ENCODE measurements at places on chromosomes 7 and 10.

DNA sequence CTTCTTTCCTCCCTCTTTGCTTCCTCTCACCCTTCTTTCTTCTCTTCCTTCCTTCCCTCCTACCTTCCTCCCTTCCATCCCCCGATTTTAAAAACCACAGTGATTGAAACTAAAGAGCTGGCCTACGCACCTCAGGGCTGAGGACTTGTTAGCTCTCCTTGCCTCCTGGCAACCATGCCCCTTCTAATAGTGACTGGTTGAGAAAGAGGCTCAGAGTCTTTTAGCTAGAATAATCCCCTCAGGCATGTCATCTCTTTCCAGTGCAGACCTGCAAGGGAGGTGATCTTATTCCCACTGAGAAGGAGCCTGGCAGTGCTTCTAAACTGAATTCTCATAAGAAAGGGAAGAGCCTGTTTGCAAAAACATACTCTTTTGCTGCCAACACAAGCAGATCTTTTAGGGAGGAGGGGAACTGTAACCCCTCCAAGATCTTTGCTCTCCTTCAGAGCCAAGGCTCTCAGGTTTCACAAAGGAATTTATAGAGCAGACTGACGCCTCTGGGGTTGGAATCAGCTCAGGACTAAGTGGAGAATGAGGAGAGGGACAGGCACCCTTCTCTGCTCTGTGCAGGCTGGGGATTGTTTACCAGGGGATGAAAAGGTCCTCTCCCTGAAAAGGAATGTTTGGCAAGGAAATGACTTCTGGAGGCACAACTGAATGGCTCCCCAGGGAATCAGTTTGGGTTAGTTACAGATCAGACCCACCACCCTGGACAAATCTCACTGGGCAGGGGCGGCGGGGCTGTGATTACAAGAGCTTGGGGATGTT, 9.4 kb upstream of the ANKRD1 start:
- no peak for DNase-seq

DNA sequence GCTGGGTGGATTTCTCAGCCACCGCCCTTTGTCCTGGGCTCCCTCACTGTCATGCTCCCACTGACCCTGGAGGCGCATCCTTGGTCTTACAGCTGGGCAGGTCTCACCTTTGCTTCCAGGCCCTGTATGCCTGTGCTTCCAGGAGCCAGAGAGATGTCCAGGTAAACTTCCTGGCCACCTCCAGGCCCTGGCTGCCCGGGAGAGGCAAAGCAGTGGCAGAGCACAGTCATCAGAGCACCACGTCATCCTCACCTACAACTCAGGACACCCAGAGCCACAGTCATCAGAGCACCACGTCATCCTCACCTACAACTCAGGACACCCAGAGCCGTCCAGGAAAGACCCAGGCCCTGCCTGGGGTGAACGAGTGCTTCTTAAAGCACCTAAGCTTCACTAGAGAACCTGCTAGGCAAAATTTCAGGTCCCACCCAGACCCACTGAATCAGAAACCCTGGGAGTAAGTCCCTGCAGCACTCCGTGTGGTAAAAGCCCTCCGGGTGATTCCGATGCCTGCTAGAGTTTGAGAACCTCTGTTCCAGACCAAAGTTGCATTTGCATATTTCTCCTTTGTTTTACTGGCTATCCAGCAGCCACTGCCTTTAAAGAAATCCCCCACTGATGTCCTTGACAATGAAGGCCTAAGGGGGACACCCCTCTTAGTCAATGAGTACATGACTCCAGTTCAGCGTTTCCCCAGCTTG, 62.3 kb downstream of the DLG5 start:
- no peak for DNase-seq

DNA sequence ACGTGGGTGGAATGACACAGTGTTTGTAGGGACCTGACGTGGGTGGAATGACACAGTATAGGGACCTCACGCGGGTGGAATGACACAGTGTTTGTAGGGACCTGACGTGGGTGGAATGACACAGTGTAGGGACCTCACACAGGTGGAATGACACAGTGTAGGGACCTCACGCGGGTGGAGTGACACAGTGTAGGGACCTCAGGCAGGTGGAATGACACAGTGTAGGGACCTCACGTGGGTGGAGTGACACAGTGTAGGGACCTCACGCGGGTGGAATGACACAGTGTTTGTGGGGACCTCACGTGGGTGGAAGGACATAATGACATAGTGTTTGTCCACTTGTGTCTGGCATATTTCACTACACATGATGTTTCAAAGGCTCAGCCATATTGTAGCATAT, 19.3 kb downstream of the PPP2R2D start:
- DNase-seq: no peak

DNA sequence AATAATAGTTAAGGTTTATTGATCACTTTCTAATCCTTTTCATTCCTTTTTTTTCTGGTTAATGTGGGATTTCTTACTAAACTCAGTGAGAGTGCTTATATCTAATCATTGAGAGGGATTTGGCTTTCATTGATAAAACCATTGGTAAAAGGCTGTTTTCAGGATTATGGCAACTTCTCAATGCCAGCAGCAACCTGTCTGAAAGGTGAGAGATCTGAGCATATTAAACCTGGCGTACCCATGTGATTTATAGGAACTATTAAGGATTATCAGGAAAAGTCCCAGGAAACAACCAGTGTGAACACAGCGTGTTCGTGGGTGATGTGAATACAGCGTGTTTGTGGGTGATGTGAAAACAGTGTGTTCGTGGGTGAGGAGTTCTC, 65.9 kb downstream of the PDIA4 start:
- no peak for DNase-seq

- DNase-seq: no peak
Observed at GRCh38 chr7:45699726-45700390, 125.7 kb downstream of the ADCY1 start.

DNA sequence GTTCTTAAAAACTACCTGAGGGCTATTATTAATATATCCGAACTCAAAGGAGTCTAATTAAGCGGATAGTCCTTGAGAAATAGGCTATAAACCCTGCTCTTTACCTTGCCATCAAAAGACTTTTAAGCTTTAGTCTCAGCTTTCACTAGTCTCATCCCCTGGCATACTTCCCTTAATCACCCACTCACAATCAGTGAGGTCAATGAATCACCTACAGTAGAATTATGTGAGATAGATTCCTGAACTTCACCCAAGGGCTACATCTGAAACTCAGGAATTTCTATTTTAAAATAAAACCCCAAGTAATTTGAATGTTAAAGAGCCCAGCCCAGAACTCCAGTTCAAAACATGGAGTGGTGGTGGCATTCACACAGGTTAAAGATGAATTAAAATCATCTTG, 108.7 kb downstream of the ETV1 start:
- no peak for DNase-seq

DNA sequence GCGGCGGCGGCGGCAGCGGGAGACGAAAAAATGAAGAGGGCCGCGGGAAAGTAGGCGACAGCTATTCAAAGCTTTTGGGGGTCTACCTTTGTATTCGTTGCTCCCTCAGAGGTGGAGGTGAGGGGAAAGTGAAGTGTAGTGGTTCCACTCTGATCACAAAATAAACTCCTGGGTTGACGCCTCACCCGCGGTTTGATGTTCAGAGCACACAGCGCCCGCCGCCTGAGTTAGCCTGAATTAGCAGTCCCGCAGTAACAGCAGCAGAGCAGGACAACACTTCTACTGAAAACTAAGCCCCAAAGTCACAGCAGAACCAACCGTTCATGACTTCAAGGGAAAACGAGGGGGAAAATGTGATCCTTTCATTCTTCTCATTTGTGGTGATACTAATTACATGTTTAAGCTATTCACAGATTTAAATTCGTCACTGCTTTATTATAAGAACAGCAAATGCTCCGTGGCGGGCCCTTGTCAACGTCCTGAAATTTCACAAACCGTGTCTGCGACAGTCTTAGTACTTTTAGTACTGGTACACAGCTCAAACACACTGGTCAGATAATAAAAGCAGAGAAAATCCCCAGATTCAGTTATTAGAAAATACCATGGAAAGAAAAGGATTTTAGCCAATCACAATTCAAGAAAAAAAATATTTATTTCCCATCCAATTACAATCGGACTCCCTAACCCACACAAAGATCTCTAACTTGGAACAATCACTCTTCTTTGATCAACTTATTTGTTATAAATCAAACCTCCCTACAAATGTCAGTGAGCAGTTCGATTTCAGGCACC, 563 bp upstream of the JMJD1C start:
- no peak for DNase-seq

- no peak for DNase-seq
Observed at GRCh38 chr10:75477680-75478079, 46.3 kb downstream of the LRMDA start.

DNA sequence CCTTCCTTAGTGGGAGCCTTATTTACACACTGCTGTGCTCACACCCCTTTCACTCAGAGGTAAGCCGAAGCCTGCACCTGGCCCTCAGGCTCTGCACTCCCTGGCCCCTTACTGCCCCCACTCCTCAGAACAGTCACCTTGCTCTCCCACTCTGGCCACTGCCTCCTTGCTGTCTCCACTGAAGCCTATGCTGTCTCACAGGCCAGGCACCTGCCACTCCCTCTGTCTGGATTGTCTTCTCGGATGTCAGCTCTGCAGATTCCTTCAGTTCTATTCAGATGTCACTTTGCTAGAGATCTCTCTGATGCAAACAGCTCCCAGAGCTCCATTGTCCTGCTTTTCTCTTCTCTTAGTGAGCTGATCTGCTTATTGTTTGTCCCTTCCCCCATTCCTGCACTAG, 390.7 kb downstream of the DPP6 start:
- DNase-seq: no peak

- DNase-seq: no peak
Observed at GRCh38 chr7:131341690-131342089, 14.0 kb downstream of the MKLN1 start.

DNA sequence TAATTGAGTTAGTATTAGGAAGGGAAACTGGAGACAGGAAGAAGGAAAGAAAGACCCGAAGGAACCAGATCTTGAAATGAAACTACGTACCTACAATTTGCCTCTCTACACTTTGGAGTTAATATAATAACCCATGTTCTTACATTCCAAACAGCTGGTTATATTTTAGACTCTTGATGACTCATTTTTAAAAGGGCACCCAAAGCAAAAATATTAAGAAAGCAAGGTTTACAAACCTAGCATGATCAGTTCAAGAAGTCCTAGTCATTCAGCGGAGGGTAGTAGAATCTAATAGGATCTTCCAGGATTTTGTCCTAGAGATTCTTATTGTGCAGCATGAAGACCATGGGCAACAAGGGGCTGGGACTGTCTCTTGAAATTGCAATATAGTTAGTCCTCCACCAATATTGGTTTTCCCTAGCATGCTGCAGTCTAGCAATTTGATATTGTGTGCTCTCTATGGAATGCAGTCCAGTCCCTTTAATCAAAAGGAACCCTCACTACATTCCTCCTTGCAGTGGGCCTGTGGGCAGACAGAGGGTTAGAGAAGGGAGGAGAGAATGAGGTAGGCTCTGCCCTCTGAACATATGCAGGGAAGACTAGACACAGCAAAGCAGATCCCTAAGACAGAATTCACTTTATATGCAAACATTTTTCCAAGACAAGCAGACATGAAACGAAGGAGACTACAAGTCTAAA, 230.3 kb downstream of the INHBA start:
- DNase-seq: no peak

GRCh38 chr7:110940756-110941155, 150.2 kb upstream of the LRRN3 start:
- no peak for DNase-seq

GRCh38 chr7:40393660-40394059, 258.9 kb downstream of the SUGCT start:
- DNase-seq: no peak

DNA sequence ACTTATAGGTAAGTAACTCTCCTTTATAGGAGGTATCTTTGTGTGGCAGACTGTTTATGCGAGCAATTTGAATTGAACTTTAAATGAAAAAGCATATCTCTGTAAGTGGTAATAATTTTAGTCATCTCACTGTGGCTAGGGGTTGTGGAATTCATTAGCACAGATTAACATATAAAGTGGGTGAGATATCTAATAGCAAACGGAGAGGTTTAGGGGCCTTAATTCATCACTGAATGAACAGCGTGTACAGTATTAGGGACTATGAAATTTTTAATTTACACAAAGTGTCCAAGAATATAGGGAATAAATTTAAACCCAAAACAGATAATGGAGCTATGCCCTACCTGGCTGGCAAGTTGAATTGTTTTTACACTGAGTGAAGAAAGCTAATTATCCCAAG, 15.7 kb upstream of the FAM204A start:
- DNase-seq: no peak

DNA sequence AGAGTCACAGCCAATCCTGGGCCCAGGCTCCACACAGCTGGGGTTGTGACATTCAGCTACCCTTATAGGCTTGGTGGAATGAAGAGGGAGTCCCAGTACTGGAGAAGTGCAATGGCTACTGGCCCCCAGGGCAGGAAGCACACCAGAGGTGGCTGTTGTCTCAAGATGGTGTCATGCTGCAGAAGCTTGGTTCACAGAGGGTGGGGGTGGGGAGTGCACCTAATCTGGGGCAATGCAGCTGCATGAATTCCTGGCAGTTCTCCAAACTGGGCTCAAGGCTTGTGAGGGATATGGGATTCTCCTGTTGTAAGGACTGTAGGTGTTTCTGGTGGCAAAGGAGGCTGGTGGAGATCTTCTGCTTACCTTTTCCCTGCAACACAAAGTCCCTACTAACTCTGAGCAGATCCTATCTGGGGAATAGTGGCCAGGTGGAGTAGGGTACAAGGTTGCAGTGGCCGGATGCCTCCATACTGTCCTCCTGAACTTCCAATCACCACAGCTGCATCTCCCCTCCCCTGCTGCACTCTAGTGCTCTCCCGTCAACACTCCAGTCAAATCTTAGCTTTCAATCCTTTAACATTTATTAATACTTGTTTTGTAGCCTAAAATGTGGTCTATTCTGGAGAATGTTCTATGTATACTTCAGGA, 27.4 kb upstream of the PLA2G12B start:
- no peak for DNase-seq

DNA sequence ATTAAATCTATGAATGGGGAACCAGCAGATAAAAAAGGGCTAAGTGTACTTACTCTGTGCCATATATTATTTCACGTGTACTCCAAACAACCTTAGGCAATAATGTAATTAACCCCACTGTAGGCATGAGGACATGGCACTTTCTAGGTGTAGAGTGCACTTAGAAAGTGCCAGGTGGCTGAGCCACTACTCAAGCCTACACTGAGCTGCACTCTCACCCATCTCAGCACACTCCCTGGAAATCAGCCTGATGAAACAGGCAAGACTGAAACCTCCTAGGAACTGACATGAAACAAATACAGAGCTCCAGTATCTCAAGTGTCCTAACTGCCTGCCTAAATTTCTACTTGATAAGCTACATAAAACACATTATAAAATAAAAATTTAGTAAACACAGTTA, 147.4 kb downstream of the KMT2E start:
- no peak for DNase-seq

- DNase-seq: no peak
Observed at GRCh38 chr7:41536873-41537665, 165.8 kb downstream of the INHBA start.

- no peak for DNase-seq
Observed at GRCh38 chr10:677750-678661, 11.5 kb downstream of the DIP2C start.

DNA sequence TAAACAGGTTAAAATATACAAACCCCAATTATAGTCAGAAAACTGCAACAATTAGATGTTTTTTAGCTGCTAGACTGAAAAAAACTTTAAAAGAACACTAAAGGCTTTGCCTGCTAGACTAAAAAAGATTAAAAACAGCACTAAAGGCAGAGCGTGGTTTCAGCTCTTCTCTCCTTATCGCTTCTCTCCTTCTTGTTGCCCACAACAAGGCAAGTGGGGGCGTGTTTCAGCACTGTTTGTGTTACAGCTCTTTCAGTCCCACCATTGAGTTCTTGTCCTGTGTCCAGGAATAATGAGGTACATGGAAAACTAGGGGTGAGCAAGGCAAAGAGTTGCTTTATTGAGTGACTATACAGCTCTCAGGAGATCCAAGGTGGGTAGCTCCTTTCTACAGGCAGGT, 112.3 kb downstream of the HPSE2 start:
- no peak for DNase-seq

Data from stimulated activated CD4-positive, alpha-beta T cell treated with anti-CD3 and anti-CD28 coated beads, Interleukin-15, amount 100 ng/mL, for 1 hour (primary cell).